Activated CD4-positive, alpha-beta memory T cell treated with anti-CD3 and anti-CD28 coated beads for 36 hours (primary cell): ENCODE measurements at places on chromosomes 2 and 18. TPM values are rescaled to one million over a fixed set of nuclear protein-coding genes. Genes with fewer than 3 reads are reported as not detected.

Gene TLX2
- 0.94 TPM for total RNA-seq

Gene MRPL44
- 39.4 TPM for total RNA-seq

Gene ABCG5
- not detected for total RNA-seq

DNA sequence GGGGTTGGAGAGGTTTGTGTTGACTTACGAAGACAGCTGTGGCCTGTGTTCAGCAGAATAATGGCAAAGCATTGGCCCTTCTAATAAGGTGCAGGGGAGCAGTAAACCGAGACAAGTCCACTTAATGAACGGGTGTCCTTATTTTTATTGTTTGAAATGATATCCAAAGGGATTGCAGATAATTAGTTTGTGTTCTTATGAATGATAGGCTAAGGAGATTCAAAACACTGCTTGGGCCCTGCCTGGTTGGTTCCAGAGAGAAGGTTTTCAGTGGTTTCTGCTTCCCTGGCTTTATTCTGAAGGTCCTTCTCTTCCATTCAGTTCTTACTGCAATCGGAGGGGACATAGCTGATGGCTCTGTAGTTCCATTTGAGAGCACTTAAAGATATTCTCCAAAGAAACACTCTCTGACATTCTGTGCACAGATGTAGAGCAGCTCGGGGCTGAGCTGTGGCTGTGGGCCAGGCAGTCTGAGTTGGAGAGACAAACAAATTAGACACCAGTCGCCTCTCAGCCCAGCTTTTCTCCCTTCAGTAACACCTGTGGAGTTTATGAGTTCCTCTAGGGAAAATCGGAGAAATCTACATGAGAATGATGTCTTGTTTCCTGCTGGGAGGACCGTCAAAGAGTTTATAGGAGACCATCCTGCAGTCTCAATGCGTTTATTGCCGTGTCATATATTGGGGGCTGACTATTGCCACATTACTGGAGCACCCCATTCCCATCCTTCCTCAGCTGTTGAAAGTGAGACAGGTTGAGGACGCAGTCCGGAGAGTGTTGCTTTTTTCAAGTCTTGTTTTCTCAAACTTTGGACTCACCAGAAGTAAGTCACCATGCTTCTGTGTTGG lies 6.5 kb downstream of the GREB1 start:
- no peak for DNase-seq
